ENCODE measurements at places on chromosomes 1 and 21.

- no peak for DNase-seq
Observed at GRCh38 chr1:169175461-169175860, 69.0 kb downstream of the ATP1B1 start.

GRCh38 chr1:226310637-226311195 lies 1.8 kb upstream of the LIN9 start:
- DNase-seq: no peak

- DNase-seq: no peak
Observed at GRCh38 chr1:156217871-156218270, 5.1 kb downstream of the PMF1 start.

- DNase-seq: no peak
Observed at GRCh38 chr1:41322835-41323234, 38.4 kb upstream of the FOXO6 start.

- DNase-seq: no peak
Observed at GRCh38 chr1:159079525-159079924, 3.0 kb upstream of the AIM2 start.

GRCh38 chr1:170426596-170426995 lies 105.4 kb upstream of the GORAB start:
- no peak for DNase-seq

- DNase-seq: no peak
Observed at GRCh38 chr1:216205176-216205575, 218.1 kb downstream of the USH2A start.

- no peak for DNase-seq
Observed at GRCh38 chr21:28928578-28929420, 63.9 kb downstream of the LTN1 start.

DNA sequence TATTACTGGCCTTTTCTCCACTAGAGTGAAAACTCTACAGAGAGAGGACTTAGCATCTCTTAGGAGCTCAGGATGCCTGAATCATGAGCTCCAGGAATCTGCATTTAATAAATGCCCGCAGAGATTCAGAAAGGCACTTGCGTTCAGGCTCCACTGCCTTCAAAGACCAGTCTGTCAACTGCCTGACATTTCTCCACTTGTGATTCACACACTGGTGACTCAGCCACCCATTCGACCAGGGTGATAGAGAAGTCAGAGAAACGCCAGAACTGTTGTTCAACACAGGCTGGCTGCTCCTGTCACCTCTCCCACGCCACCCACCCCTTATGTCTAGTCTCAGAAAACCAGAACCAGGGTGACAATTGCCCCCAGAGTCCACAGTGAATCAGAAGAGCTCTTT lies 26.9 kb upstream of the LBR start:
- DNase-seq: peak; percentile 70

DNA sequence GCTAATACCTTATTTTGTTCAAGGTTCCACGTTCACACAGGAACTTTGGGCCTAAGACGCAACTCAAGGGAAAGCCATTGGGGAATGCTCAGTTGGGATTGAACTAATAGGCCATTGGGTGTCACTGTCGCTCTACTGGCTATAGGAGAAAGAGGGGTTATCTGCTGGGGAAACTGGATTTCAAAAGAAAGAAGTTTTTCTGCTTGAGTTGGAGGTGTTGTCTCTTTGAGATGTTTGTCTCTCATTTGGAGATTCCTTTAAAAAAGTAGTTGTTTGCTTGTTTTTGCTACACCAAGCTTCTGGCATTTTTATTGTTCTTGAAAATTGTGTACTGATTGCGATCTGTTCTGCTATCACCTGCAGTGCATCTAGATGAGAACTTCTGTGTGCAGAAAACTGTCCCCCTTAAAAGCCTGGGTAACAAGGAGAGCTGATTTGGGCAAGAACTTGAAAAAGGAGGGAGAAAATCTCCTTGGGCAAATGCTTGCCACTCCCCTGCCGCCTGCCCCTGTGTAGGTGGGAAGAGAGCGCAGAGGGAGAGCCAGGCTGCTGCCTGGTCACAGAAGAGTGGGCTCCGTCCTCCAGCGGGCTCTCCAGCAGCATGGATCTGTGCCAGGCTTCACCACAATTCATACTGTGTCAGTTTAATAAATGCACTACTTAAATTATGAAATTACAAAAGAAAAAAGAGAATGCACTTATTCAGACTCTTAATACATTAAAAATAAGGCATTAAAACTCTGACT lies 39.9 kb downstream of the PEX14 start:
- DNase-seq: no peak

DNA sequence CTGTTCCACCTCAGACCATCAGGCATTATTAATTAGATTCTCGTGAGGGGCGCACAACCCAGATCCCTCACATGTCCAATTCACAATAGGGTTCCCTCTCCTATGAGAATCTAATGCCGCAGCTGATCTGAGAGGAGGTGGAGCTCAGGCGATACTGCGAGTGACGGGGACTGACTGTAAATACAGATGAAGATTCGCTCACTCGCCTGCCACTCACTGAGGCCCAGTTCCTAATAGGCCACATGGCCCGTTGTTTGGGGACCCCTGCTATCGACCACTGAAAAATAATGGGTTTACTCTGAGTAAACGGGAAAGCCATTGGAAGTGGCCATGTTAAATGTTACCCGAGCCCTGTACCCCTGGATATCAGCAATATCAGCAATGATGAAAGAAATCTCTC lies 65.9 kb downstream of the GRIK1 start:
- no peak for DNase-seq

GRCh38 chr1:213292614-213293013 lies 241.6 kb downstream of the RPS6KC1 start:
- DNase-seq: no peak

DNA sequence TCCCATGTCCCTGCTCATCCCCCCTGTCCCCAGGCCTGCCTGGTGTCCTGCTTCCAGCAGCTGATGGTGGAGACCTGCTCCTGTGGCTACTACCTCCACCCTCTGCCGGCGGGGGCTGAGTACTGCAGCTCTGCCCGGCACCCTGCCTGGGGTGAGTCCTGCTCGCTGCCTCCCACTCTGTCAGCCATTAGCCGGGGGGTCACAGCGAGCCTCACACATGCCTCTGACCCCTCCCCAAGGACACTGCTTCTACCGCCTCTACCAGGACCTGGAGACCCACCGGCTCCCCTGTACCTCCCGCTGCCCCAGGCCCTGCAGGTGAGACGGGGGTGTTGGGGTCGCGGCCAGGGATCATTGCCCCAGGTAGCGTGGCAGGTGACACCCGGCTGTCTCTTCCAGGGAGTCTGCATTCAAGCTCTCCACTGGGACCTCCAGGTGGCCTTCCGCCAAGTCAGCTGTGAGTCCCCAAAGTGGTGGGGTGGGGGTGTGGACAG lies 10.0 kb downstream of the SCNN1D start:
- DNase-seq: peak; percentile 50

- no peak for DNase-seq
Observed at GRCh38 chr21:25578056-25578961, 29.0 kb downstream of the MRPL39 start.

- DNase-seq: no peak
Observed at GRCh38 chr1:169683661-169684060, 27.8 kb downstream of the SELL start.

DNA sequence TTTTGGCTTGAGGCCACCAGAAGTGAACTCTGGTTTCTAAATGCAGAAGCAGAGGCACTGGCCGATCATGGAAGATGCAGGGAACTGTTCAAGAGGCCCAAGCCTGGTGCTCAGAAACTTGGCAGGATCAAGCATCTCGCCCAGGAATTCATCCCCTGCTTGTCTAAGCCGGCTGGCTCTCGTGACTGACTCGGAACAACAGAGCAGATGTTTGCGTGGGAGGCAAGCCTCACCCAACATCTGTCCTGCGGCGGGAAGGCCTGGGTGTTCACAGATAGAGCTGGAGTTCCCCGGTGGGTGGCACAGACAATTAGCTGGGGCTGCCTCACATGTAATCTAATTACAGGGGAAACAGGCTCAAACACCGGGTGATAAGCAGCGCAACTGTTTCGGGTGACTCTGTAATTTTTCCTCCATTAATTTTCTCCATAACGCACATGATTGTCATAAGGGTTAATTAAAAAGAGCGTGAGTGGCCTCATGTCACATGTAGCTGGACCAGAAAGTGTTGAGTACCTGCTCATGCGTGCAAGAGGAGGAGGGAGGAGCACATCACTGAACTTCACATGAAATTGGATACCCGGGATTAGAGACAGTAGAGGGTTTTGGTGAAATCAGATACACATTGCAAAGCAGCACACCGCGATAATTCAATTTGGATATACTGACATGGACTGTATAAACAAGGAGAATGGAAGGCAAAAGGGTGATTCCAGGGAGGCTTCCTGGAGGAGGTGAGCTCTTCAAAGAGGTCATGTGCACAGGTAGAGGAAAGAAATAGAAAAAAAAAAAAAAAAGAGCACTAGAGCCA lies 180.0 kb downstream of the ETS2 start:
- no peak for DNase-seq

- DNase-seq: no peak
Observed at GRCh38 chr1:220875260-220875659, 4.0 kb upstream of the HLX start.
